ENCODE measurements at places on chromosomes 1 and 21. TPM values are rescaled to one million over a fixed set of nuclear protein-coding genes. Genes with fewer than 3 reads are reported as not detected.

GRCh38 chr21:46274797-46275390 is 10.5 kb downstream of the MCM3AP start:
- DNase-seq = no peak

DNA sequence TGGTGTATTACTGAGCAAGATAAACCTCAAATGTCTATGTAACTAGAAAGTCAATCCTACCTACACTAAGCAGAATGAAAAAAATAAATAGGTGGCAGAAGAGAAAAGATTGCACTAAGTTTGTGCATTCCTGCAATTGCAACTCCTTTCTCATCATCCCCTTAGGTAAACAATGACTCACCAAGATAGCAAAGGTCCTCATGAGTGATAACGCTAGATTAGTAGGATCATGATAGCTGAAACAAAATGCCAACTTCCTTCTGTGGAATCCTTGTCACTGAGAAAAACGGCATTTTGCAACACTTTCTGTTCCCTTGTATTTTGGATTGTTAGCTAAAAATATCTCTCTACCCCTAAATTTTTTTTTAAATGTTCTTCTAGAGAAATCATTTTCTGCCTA is 20.0 kb upstream of the FCER1A start:
- DNase-seq = no peak

GRCh38 chr1:110875216-110875731 is 2.3 kb downstream of the CD53 start:
- no peak for DNase-seq

DNA sequence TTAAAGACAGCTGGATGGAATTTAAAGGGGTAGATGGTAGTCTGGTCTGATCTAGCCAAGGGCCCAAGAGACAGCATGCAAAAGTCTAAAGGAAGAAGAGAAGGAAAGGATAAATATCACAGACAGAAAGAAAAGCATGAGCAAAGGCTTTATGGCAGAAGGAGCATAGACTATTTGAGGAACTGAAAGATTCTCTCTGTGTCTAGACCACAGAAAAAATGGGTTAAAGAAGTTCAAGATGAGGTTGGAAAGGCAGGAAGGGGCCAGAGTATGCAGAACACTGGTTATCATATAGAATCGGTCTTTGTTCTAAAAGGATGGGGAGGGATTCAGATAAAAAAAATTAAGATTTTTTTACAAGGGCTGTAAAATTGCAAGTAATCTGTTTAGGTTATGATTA is 136.8 kb upstream of the SGIP1 start:
- DNase-seq = no peak

PADI2 gene
- 147 TPM for polyA plus RNA-seq

OXCT2 gene
- polyA plus RNA-seq = 0.37 TPM

SHE gene
- polyA plus RNA-seq = 9.9 TPM

Data from hindlimb muscle (tissue), 1 donor.